ENCODE measurements at places on chromosomes 4 and X.

GRCh38 chr4:102288497-102288896, 56.8 kb downstream of the SLC39A8 start:
- no peak for DNase-seq

GRCh38 chr4:20193141-20193936, 58.4 kb upstream of the SLIT2 start:
- DNase-seq, result no peak

GRCh38 chr4:124777007-124777406, 64.5 kb upstream of the ANKRD50 start:
- DNase-seq, result no peak

DNA sequence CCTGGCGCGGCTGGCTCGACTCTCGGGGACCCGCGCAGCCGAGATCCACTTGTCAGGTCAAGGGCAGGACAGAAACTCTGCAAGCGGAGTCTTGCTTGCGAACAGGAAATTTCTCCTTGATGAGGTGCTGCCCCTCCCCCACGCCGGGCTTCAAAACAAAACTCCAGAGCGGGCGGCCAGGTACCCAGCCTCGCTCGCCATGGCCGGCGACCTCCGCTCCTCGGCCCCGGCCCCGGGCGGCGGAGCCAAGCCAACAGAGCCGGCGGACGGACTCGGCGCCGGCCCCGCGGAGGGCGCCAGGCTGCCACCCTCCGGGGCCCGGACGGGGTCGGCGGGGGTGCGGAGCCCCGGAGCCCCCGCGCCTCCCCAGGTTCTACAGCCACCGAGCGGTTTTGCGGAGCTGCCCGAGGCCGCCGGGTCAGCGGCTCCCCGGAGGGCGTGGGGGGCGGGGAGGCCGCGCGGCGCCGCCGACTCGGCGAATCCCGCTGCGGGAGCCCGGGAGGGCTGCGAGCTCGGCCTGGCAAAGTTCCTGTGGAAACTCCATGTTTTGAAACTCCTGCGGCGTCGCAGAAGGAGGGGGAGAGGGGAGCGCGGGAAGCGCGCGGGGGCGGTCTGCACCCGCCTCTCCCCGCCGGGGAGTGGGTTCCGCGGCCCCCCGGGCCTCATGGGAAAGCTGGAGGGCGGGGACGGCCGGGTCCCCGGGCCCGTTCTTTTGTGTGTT, 11.7 kb upstream of the BCOR start:
- DNase-seq, result no peak

GRCh38 chr4:108139089-108139488, 29.6 kb downstream of the LEF1 start:
- no peak for DNase-seq

DNA sequence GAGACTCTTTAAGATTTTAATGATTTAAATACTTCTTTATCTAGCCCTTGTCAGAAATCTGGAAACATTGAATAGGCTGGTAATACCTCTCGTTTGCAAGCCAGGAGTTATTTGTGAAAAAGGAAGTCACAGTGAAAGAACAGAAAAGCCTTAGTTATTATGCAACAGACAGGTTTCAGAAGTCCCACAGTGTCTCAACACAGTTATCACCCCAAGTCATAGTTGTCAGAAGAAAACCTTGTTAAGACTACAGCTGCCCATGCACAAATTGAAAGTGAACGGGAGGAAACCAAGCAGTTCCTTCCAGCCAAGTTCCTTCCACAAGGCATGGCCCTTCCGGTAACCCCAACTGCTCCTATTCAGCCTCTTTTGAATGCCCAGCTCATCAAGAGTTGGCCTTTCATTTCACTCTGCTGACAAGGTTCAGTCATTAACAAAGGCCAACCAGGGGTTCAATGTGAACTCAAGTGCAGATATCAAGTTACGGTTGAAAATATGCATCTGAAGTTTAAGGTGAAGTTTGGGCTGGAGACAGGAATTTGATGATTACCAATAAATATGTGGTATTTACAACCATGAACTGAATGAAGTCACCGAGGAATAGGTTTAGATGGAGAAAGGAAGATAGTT, 15.6 kb downstream of the ALPK1 start:
- DNase-seq, result no peak

DNA sequence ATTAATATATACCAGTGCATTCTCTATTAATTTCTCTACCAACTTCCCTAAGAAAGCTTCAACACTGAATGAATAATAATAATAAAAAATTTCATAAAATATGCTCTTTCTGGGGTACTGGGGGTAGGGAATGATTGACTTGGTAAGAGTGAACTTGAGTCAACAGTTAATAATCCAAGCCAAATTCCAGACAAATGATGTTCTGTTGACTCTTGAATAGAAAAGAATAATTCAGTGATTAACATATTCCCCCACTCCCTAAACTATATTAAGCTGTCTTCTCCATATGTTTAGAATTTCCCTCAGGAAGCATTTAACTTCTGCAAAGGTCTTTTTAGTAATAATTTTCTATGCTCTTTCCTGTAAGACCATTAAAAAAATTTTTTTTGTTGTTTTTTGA, 12.3 kb downstream of the PGRMC2 start:
- no peak for DNase-seq

DNA sequence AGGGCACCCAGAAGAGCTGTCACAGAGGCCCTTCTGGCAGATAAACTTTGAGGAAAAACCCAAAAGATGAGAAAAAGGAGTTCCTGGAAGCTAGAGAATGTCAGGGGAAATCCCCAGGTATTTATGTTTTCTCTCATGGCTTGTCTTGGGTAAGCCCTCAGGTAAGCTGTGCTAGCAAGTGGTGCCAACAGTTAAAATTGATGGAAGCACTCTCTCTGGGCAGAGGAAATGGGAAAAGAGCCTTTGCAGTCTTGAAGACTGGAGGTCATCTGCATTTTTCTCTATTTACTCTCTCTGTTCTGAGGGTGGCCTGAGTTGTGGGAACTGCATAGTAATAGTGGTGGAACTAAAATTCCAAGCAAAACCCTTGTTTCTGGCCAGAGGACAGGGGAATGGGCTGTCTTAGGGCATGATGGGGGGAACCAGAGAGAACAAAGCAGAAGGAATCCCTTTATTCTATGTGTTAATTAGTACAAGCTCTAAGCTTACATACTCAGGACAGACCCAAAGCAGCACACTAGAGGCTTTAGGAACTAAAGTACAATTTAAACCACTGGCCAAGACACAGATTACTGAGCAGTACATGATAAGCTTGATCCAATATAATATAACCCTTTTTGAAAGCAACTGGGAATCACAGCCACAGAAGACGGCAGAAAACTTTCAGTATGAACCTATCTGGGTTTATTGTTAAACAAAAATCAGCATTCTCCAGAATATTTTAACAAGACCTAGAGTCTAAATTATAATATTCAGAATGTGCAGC, 53.3 kb upstream of the SLC10A4 start:
- no peak for DNase-seq

GRCh38 chr4:119039779-119040178, 95.9 kb upstream of the MYOZ2 start:
- peak; percentile 8 for DNase-seq

GRCh38 chrX:24424948-24425347, 40.1 kb upstream of the PDK3 start:
- no peak for DNase-seq

GRCh38 chr4:181564625-181565024, 678.6 kb upstream of the TENM3 start:
- no peak for DNase-seq

DNA sequence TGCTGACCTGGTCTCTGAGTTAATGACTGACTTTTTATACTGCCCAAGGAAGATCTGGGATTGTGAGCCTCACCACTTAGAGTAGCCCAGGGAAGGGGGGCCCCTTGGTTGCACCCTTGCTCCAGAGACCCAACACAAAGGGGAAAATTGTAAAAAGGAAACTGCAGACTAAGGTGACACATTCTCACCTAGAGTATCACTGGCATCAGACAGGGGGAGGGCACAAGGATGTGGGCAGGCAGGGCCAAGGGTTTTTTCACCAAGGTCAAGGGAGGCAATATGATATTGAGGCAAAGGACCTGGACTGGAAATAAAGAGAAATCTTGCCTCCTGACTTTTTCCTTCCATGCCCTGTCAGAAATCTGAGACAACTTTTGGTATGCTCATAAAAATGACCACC, 386.2 kb upstream of the FGF16 start:
- DNase-seq, result no peak

GRCh38 chr4:2105559-2105958, 46.4 kb downstream of the NAT8L start:
- DNase-seq, result no peak

- no peak for DNase-seq
Observed at GRCh38 chr4:109295081-109295480, 7.4 kb downstream of the COL25A1 start.

DNA sequence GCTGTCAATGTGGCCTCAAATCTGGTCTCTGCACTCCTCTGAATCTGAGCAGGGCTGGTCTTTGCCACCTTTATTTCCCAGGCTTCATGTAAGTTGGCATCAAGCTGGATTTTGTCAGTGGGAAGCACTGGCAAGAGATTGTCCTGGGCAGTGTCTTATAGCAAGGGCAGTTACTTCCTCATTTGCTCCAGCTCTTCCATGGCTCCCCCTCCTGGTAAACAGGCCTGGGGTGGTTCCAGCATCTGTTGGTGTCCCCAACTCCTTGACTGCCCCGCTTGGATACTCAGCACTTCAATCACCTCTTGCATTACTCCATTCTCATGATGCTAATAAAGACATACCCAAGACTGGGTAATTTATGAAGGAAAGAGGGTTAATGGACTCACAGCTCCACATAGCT, 15.0 kb upstream of the REST start:
- no peak for DNase-seq

DNA sequence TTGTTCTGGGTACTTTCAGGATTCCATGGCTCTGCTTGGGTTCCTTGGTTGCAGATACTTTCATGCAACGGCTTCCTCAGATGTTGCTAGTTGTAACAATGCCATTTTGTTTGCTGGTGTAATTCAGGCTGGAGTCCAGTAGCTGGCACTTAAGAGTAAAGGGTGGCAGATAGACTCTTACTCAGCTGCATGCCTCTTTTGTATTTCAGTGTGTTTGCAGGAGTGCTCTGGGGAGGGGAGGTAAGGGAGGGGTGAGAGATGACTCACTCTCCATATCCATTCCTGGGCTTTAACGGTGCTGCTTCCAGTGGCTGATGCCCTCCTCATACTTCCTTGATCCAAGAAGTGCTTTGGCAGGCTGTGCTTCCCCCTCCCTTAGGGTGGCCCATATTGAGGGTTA, 155.2 kb downstream of the ZNF330 start:
- DNase-seq, result no peak

- DNase-seq, result no peak
Observed at GRCh38 chr4:37023504-37023903, 221.0 kb upstream of the NWD2 start.

DNA sequence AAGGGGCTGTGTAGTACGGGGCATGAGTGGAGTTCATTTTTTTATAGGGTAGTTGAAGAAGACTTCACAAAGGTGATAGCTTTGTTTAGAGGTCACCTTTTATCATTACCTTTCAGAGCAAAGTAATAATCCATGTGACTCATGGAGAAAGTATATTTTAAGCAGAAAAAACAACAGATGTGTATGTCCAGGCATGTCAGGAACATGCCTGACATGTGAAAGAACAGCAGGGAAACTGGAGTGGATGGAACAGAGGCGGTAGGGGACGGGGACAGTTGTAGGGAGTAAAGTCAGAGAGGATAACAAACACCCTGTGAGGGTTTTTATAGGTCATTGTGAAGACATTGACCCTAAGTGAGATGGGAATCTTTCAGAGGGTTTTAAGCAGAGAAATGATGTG, 107.6 kb downstream of the USP9X start:
- DNase-seq, result no peak

- no peak for DNase-seq
Observed at GRCh38 chrX:103584596-103584995, 719 bp upstream of the TCEAL4 start.

- DNase-seq, result no peak
Observed at GRCh38 chr4:76201276-76201675, 12.3 kb downstream of the SCARB2 start.

DNA sequence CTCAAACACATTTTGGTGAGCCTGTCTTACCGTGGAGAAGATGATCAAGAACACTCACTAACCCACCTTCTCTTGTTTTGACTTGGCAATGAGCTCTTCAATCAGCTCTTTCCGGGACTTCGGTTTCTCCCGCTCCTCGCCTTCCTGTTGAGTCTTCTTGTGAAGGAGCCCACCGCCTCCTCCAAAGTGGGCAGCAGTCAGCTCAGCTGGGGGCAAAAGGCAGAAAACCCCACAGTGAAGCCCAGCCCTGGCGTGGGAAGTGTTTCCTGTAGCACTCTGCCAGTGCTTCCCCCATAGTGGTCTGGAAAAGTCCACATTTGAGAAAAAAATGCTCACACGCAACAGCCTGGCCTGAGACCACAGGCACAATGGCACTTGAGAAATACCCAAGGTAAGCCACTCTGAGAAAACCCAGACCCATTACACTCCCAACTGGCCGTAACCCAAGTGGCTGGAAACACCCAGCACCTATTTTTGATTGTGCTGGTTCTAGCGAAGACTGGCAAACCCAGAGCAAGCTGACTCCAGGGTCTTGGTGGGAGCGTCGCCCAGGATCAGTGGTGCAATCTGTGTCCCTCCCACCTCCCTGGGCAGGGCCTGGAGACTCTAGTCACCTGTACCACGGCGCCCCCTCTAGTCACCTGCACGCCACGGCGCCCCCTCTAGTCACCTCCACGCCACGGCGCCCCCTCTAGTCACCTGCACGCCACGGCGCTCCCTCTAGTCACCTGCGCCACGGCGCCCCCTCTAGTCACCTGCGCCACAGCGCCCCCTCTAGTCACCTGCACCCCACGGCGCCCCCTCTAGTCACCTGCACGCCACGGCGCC, 8.6 kb downstream of the NOP14 start:
- DNase-seq, result no peak

DNA sequence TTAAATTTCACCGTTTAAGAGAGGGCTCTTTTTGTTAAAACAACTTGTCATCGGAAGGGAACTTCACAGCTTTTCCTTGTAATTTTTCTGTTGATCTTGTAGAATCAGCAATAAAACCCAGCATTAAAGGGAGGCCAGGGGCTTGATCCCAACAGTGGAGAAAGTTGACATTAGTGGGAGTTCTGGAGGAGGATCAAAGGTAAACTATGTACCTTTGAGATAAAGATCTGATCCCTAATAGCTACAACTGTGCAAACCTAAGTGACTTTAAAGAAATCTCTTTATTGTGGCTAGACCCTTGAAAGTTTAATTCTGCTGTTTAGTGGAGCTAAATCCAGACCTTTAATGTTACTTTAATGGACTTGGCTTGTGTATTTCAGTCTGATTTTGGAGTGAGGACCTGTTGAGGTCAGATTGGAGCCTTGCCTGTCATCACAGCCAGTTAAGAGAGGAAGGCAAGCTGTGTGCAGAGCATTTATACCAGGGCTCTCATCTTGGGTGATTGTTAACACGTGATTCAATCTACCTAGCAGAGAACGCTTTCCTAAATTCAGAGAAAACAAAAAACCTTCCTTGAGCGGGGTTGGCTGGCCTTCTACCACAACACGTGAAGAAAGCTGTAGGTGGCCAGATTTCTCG, 1.7 kb downstream of the DOCK11 start:
- no peak for DNase-seq

Data from upper lobe of left lung (tissue), 6 donors.